ENCODE measurements at places on chromosomes 5 and 9. TPM values are rescaled to one million over a fixed set of nuclear protein-coding genes. Genes with fewer than 3 reads are reported as not detected.

The ZNF484 gene
- 8.2 TPM for total RNA-seq

The ANKRD34B gene
- total RNA-seq, result not detected

The SLC34A3 gene
- not detected for total RNA-seq

The C5 gene
- total RNA-seq, result 1.3 TPM

The TAF1L gene
- total RNA-seq, result not detected

The ELOVL7 gene
- total RNA-seq, result 7.2 TPM

The C9orf40 gene
- 9.1 TPM for total RNA-seq

The FAXDC2 gene
- total RNA-seq, result 4.7 TPM

The ADGRV1 gene
- total RNA-seq, result 0.04 TPM

The PLEKHG4B gene
- not detected for total RNA-seq

The HNRNPH1 gene
- 374 TPM for total RNA-seq

The SUB1 gene
- total RNA-seq, result 352 TPM

The IFNB1 gene
- total RNA-seq, result not detected

The TLR4 gene
- total RNA-seq, result not detected

All from foreskin keratinocyte (primary cell).